ENCODE measurements at places on chromosomes 11 and 22.

DNA sequence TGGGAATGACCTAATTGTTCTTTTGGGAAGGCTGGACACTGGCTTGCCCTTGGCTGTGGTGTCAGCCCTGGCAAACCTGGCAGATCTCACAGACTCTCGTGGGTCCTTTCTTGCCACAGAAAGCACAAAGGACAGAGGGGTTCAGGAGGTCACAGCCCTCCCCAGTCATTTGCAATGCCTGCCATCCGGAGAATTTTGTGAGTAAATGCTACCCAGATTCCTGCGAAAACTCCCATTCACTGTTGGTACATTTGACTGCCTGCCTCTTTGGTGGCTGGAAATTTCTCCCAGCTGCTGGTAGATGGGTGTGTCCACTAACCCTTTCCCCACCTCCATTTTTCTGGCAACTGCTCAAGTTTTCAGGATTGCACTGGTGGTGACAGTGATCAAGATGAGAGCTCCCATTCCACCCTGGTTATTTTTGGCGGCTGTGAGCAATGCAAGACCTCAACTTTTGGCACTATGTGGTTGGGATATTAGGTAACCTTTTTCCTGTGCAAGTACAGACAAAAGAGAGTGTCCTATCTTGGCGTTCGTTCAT, 155.7 kb downstream of the NAV2 start:
- peak; percentile 85 for DNase-seq

DNA sequence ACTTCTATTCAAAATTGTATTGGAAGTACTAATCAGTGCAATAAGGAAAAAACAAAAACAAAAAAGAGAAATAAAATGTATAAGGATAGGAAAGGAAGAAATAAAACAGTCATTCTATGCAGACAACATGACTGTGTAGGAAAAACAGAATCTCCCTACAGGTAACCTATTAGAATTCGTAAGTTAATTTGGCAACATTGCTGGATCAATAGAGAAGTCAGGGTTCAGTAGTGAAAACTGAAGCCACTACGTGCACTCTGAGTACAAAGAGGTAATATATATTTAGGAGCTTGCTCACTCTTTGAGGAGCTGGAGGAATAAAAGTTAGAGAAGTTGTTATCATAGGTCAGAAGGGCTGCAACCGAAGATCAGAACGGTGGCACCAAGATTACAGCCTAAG, 84.0 kb upstream of the BMAL1 start:
- DNase-seq = no peak

DNA sequence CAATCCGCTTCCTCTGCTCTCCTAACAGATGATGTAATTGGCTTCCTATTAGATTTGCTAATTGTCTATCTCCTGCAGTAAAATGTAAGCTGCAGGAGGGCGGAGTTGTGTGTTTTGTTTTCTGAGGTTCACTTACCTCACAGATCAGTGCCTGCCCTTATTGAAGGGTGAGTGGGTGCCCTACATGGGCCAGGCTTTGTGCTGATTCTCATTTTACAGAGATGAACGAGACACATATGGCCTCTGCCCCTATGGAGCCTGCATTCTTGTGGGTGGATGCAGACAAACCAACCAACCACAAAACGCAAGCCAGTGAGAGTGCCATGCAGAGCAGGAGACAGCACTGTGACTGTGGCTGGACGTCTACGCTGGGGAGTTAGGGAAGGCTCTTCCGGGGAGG, 9.9 kb downstream of the TESMIN start:
- no peak for DNase-seq

DNA sequence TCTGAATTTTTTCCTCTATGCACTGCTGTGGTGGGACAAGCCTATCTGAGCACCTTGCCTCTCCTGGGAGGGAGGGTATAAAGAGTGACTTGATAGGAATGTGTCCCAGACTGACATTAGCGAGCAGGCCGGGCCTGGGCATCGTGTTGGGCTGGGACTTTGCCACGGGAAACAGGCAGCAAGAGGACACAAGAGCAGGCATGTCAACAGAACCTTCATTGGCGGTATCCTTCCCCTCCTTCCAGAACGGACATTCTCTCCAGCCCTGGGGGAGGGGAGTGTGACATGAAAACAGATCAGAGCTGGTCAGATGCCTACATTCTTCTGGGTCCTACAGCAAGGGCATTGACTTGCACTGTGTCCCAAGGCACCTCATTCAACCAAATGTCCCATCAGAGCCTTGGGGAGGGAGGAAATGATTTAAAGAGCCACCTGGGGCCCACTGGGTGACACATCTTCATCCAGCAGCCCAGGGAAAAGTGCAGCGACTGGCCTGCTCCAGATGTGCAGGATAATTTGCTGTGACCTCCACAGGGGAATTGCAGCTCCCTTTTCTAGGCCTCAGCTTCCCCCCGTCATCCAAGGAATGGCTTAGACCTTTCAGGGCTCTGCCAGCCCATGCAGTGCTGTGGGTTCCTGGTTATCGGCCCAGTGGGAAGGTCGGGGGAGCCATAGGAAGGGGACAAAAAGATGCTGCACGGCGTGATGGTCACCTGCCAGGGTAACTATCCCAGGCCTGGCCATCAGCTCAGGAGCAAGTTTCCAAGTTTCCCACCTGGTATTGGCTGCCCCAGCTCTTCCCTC, 21.8 kb upstream of the UVRAG start:
- no peak for DNase-seq

DNA sequence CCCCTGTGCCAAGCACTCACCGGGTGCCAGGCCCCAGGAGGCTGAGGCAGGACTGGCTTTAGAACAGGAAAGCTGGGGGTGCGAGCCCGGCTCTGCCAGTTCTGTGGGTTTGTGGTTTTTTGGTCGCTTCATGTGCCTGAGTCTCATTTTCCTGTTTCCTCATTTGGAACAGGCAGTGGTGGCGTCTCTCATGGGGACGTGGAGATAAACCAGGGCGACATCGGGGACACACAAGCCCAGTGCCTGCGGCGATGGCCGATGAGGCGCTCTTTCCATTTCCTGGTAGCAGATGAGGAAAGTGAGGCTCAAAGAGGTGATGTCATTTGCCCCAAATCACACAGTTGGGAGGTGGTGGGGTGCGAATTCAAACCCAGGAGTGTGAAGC, 20.8 kb upstream of the CHKA start:
- DNase-seq = no peak

DNA sequence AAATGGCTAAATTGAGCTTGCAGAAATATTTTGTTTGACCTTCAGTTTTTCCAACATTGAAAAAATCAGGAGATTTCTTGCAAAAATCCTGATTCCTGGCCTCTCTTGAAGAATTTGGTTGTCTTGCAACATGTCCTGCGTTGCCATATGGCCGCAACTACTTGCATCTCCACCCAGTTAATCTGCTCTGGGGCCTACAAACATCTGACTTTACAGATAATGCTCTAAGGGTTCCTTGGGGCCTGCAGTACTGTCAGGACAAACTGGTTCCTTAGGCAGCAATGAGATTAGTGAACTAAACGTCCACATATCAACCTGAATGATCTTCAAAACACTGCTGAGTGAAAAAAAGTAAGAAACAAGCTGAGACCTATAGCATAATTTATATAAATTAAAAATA, 36.6 kb upstream of the FEZ1 start:
- DNase-seq = no peak

- DNase-seq = no peak
Measured at GRCh38 chr22:38930512-38930911, 26.9 kb upstream of the APOBEC3A start.

Data from trophoblast cell (in vitro differentiated cells and primary cell).